H1 (cell line): ENCODE measurements at places on chromosomes 5 and 9. TPM values are rescaled to one million over a fixed set of nuclear protein-coding genes. Genes with fewer than 3 reads are reported as not detected.
A peak's percentile ranks its signal among the peaks of the same experiment; 100 is the strongest.

Gene ITK
- total RNA-seq, result not detected in 2 replicates

DNA sequence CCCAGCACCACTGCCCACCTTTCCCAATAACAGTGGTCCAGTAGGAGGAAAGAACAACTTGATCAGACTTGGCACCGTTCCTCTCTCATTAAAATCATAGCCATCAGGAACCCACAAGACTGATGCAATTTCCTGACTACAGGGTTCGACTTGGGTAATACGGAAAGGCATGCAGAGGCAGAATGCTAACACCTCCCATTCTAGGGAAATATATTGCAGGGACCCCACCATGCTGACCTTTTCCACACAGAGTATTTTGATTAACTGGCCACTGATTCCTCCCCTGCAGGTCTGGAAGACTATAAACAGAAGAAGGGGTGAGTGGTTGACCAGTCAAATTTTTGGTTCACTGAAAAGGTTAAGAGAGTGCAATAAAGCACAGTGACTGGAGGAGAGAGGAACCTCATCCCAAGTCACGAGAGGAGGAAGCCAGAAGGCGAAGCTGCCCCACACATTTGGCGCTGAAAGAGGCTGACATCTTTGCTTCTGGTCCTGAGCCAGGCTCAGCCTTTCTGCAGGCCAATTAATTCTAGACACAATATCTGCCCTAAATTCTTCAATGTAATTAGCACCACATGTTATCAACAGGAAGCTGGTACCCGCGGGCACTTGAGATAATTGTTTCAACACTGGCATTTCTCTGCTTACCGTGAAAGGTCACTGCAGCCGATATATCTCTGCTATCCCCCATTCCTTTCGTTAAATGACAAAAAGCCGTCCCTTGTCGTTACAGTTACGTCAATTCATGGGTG lies 64.7 kb upstream of the SPOCK1 start:
- DNase-seq, result no peak

- DNase-seq, result no peak
Observed at GRCh38 chr5:16744164-16744880, 127.5 kb upstream of the RETREG1 start.

Gene TAF1L
- total RNA-seq, result not detected in 2 replicates

Gene IL13
- not detected in 2 replicates for total RNA-seq

Gene PLAC8L1
- total RNA-seq, result 0.92 TPM in 1 of 2 replicates, not detected in the other

- DNase-seq, result no peak
Observed at GRCh38 chr5:1637639-1638481, 114.1 kb upstream of the LPCAT1 start.

DNA sequence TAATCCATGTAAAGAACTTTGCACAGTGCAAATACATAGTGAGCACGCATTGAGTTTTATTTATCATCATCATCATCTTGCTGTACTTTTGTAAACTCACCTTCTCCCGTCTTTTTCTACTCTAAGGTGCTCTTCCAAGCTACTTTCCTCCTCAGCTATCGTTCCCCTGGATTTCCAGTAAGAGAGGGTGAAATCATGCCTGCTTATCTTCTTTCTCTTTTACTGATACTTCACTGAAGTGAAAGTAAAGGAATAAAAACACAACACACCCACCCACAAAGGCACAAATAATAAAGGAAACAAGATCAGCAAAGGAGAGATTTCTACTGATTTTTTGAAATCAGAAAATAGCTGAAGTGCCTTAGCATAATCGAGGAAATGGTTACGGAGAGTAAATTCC lies 509.9 kb downstream of the RAB3C start:
- no peak for DNase-seq

GRCh38 chr5:52811067-52811749 lies 23.5 kb downstream of the ITGA1 start:
- DNase-seq, result no peak

Gene ZFP37
- total RNA-seq, result 4.4 and 5.1 TPM in 2 replicates

Gene TRIP13
- total RNA-seq, result 34.5 and 39.2 TPM in 2 replicates

- peak; percentile 88 for DNase-seq
Observed at GRCh38 chr5:126594748-126595485, at the start of gene ALDH7A1. ALDH7A1 (minus strand) TSS chr5:126595219; CDS start chr5:126595198, 21 bp downstream.
